ENCODE measurements at places on chromosomes 1 and 21. TPM values are rescaled to one million over a fixed set of nuclear protein-coding genes. Genes with fewer than 3 reads are reported as not detected.

KRTAP19-6 gene
- not detected for total RNA-seq

TIPRL gene
- 31.3 TPM for total RNA-seq

LRRC53 gene
- not detected for total RNA-seq

C1orf74 gene
- total RNA-seq, result 2.6 TPM

KRTAP19-1 gene
- not detected for total RNA-seq

Data from subcutaneous preadipocyte (primary cell).